ENCODE measurements at places on chromosomes 3 and 15.

- DNase-seq: no peak
These were observed 8.3 kb downstream of the SLC38A3 start for GRCh38 chr3:50213373-50213772.

DNA sequence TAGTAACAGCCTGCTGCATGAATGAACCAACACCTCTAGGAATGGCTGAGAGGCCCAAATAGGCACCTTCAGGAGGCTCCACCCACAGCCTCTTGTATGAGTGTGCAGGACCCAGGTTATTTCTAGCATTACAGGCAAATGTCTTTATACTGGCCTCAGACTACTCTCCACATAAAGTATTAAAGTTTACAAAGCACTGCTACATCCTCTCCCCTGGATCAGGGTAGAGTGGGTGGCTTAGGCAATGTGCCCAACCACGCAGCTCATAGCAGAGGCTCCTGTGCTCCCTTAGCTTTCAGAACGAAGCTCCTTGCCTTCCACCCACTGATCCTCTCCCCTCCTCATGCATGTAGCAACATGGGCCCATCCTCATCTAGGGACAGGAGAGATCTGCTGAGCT lies 16.3 kb downstream of the TMEM43 start:
- no peak for DNase-seq

DNA sequence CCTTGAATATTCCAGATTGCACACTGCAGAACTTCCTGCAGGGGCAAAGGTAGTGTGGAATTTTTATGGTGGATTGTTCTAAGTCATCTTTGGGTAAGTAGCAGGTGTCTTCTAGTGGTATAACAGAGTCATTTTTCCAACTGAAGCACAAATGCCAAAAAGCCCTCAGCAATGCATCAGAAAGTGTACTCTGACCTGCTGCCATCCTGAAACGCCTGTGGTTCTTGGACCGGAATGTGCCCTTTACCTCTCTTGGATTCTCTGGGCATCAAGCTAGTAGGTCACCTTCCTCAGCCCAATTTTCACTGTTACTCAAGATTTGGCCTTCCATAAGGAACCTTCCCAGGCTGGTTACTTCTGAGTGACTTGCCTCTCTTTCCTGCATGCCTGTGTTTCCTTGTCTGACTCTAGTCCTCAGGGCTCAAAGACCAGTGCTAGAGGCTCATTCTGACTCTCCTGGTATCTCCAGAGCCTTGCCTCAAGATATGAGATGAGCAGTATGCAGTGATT lies 4.8 kb downstream of the CLSTN2 start:
- no peak for DNase-seq

GRCh38 chr3:105345156-105345555 lies 21.6 kb upstream of the ALCAM start:
- DNase-seq: no peak

DNA sequence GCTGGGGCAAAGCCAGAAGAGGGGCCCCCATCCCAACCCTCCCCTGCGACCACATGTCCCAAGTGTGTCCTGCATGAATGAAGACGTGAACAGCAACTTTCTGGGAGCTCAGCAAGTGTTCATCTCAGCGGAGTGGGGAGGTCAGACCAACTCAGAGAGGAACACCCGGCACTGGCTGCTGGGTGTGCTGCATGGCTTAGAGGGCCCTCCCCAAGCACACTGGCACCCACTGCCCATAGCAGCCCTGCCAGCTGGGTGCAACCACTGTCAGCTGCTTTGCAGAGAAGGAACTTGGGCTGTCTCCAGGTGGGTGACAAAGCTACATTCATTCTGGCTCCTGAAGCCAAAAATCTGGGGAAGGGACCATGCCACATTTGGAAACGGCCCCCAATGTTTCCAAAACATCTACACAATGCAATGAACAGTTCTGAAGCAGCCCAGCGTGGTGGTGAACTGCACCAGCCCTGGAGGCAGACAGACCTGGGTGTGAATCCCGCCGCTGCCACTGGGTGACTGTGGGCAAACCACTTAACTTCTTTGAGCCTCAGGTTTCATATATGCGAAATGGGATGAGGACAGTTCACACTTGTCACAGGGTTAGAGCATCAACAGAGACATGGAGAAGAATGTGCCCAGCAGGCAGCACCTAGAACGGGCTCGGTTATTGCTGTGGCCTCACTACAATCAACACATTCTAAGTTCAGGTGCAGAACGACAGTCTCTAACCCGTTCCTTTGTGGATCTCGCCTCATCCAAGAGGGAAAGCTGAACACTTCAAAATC lies 145.4 kb downstream of the NUP210 start:
- no peak for DNase-seq

- DNase-seq: no peak
These were observed 337.8 kb downstream of the FEZF2 start for GRCh38 chr3:62035402-62036057.

DNA sequence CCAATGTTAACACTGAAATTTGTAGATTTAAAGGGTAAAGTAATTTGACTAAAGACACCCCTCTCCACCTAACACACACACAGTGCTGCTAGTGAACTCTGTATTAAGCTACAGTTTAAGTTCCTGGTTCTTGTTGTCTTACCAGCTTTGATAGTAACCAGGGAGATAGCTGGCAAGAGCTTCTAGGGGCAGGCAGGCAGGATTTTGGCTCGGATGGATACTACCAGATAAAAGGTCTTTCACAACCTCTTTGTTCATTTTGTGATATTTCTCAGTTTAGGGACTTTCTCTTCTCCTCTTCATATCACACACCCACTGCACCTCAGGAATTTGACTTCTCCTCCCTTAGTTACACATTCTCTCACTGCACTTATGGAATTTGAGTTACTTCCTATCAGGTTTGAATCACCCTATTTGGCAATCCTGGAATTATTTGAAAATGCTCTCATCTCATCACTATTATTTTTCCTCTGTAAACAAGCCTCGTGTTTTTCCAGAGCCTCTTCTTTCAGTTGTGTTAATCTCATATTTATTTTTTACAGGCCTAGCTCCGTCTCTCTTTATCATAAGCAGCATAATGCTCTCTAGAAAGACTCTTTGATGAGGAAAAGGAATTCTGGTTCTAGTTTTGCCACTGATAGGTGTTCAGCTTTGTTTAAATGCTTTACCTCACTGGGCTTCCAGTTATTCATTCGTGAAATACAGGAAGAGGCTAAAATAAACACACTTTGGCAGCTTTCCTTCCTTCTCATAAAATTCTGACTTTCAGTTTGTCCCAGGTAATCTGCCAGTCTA lies 23.0 kb upstream of the CLDN1 start:
- DNase-seq: no peak

GRCh38 chr15:64763874-64764273 lies 11.5 kb downstream of the RBPMS2 start:
- no peak for DNase-seq

DNA sequence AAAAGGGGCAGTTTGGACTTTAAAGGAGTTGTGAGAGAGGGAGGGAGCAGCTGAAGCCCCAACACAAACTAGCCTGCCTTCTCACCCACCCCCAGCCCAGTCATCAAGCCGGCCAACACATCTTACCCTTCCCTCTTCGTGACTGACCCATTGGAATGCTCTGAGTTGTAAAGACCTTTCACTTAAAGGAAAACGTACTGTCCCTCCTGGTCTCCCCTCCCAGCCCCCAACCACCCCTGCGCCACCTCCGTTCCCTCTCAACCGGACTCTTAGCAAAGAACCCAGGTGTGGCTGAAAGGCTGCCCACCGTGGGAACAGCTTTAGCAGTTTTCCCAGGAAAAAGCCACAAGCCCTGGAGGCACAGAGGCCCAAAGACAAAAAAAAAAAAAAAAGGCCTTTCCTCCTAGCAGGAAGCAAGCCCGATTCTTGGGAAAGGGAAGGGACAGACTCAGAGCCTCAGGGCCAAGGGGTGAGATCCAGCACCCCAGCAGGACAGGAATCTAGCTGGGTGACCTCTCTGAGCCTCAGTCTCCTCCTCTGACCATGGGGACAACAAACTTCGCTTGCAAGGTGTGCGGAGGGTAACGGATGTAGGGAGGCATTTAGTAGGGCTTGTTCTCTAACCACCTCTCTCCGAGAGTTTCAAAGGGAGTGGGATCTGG lies 2.4 kb downstream of the CYP11A1 start:
- no peak for DNase-seq

GRCh38 chr3:79263423-79263822 lies 504.4 kb downstream of the ROBO1 start:
- no peak for DNase-seq

DNA sequence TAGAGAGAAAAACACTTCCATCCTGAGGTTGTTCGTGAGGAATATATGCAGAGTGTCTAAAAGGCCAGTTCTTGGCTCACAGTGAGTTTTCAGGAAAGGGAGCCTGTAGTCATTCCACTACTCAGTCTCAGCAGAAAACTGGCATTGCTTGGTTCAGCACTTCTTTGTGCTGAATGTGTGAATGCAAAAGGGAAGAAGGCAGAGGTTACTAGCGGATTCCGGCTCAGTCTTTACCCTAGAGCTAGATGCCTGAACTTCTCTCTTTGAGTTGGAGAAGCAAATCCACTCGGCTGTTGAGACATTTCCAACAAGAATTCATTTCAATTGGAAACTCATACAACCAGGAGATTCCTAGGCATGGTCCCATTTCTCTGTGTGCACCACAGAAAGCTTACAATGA lies 23.1 kb upstream of the FRMD4B start:
- no peak for DNase-seq

DNA sequence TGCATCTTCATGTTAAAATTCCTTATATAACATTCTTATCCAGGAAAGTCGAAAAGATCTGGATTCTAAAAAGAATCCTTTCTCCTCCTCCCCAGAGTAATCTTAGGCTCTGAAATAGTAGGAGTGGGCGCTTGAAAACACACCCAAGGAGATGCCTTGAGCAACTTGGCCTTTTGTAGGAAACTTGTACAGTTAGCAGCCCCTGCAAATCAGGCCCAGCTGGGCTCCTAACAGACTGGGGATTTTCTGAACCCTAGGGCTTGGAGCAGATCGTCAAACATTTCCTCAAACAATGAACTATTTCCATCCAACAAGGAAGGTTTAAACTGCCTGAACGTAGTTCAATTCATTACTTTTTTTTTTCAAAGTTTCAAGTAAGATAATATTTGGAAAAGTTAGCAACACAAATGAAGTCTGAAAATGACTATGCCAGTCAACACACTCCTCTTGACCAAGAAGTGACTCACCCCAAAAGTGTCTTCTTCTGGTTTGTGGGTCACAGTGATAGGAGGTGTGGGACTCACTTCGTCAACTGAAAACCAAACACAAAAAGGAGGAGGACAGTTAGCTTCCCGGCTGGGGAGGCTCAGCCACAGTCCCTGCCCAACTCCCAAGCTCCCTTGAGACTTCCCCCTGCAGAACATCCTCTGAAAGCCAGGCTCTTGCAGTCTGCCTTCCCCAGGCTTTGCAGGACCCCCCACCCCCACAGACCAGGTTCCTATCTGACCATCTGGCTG lies 129.7 kb downstream of the NTRK3 start:
- no peak for DNase-seq

GRCh38 chr3:194449913-194450312 lies 36.9 kb downstream of the ATP13A3 start:
- no peak for DNase-seq

DNA sequence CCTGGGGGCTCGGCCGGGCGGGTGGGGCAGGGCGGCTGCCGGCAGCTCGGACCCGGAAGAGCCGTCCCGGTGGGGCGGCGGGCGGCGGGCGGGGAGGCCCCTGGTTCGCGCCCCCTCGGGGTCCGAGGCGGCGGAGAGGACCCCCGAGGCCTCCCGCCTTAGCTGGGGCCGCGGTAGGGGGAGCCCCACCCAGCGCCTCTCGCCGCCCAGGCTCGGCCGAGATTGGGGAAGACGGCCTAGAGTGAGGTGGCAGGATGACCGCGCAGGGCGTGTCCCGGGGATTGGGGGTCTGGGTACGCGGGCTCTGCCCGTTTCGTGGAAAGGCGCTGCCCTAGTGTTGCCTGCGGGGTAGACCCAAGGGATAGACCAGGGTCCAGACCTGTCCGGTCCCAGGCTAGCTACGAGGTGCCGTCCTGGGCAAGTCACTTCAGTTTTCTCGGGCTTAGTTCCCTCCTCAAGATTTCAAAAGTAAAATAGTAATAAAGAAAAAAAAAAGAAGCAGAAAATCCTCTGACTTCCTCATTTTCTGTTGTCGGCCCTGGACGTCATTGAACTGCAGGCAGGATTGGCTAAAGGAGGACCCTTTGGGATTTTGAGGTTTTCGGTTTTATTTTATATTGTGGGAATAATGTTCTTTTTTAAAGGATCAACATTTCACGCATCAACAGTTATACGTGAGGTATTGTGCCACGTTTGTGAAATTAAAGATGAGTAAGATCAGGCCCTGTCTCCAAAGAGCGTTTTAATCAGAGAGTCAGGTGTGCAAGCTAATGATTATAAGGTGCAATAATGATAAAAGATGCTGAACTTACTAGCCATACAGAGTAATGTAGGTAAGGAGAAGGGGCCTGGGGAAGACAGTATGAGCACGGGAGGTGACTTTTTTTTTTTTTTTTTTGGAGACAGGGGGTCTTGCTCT lies 679 bp downstream of the IQGAP1 start:
- no peak for DNase-seq

GRCh38 chr3:176584413-176585176 lies 612.7 kb downstream of the TBL1XR1 start:
- no peak for DNase-seq

- no peak for DNase-seq
These were observed 13.8 kb upstream of the STARD5 start for GRCh38 chr15:81337713-81338157.

DNA sequence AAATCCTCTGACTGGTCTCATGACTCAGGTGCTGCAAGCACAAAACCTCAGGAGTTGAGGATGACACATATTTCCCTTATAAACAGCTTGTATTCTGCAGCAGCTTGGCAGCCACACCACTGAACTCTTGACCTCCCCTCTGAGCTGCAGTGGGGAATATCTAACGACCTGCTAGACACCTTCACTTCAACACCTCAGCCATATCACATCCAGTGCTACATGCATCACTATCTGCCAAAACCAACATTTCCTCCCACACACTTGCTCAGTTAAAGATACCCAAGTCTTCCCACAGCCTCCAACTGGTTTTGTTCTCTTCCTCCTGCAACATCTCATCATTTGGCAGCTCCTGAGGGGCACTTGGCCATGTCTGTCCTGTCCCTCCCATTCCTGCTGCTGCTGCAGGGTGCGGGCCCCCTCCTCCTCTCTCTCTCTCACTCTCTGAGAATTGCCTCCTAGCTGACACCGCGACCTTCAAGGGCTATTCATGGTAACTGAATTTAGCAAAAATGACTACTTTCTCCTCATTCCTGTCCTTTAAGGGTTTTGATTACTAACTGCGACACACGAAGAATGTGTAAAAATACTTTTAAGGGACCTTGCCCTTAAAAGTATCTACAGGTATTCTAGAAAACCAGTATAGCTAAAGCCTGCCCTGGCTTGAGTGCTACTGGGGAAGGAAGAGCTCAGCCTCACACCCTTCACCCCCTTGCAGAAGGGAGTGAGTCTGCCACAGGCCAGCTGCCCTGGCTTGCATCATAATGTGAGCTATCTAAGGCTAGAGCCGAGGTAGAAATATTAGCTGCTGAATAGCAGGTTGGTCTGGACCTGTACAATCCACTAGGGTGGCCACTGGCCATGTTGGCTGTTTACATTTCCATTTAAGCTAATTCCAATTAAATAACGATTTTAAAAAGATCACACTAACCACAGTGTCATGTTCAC lies 5.0 kb upstream of the CCR9 start:
- no peak for DNase-seq

All from NCI-H1417 treated with DMSO at 0.1 percent for 48 hours (cell line).